ENCODE measurements at places on chromosomes 5 and 9.

DNA sequence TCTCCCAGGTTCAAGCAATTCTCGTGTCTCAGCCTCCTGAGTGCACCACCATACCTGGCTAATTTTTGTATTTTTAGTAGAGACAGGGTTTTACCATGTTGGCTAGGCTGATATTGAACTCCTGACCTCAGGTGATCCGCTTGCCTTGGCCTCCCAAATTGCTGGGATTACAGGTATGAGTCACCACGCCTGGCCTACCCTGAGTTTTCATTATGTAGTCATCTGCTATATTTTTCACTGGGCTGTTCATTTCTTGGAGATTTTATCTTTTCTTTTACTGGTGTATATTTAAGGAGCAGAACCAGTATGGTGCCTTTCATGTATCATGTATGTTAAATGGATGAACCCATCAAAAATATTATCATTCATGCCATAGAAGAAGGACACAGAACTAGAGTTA, 377.0 kb upstream of the ACTBL2 start:
- no peak for DNase-seq

DNA sequence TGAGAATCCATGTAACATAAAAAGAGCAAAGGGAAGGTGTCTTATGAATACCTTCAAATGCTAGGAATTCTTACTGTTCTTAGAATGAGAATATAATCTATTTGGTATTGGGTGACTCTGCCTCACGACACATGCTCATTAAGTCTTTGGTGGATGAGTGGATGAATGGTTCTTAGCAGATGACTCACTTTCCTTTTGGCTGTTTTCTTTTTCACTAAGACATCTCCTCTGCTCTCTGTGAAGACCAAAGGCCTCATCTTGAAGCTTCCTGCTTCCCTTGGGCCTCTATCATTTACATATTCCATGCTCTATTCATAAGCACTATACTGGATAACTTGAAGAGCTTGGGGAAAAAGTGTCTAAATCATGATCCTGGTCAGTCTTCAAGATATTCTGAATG, 468.1 kb downstream of the SPATA31D1 start:
- DNase-seq = no peak

DNA sequence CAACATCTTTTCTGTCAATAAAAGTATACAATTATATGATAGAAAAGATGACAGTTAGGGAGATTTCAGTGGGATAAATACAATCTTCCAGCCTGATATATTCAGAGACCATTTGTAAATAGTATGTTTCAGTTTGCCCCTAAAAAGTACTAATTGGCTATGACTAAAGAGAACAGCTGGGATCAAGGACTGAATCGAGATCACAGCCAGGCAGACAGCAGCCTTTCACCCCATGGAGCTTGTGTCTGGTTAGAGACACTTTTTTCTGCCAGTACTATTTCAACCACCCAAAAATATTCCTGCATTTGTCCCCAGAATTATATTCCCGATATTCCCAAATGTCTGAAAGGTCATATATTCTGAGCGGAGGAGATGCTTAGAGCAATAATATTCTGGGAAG, 577.3 kb upstream of the TLE4 start:
- no peak for DNase-seq

DNA sequence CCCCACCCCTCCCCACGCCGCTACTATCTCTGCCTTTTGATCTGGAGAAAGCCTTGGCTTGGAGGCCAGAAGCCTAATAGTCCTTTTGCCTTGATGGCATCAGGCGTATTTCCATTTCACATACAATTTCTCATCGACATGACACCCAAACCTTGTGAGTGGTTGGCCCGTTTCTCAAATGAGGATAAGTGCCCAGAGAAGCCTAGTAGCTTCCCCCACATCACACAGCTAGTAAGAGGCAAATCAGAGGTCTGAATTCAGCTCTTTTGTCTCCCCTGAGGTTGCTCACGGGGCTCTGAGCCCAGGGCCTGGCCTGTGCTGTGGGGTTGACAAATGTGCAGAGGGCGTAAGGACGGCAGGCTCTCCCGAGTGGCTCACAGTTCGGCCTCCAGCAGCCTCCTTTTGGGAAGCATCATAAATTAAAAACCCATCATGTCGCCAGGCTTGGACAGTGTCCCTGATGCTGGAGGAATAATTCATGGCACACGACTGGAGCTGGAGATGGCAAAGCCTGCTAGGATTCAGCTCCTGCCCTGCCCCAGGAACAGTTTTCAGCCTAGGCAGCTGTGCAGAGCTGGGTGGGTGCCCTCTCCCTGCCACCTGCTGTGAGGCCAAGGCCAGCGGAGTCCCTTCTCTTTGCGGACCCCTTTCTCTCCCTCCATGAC, 263.8 kb downstream of the NSG2 start:
- DNase-seq = no peak

DNA sequence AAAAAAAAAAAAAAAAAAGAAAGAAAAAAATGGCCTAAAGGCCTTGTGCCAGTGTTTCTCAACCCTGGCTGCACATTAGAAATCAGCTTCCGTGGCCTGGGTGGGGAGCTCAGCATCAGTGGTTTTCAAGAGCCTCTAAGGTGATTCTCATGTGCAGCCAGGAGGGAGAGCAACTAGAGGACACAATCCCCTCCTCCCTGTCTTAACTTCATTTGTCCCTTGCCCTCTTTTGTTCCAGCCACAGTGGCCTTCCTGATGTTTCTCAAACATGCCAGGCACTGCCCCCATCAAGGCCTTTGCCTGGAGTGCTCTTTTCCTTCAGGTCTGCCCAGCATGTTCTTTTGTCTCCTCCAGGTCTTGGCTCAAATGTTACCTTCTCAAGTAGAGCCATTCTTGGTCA, 42.4 kb downstream of the HOMER1 start:
- peak; percentile 17 for DNase-seq

DNA sequence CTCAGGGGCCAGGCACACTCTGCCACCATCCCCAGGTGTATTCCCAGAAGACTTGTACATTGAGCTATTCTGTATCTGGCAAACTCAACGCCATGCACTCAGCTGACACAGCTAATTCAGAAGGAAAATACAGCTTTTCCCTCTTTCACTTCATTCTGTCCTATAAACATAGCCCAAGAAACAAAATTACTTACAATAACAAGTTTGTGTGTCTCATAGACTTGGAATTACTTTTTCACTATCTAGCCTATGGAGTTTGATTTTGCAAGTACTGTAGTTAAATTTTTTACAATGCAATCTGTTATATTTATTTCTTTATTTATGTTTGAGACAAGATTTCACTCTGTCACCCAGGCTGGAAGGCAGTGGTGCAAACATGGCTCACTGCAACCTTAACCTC, 125.1 kb upstream of the KLF9 start:
- no peak for DNase-seq

GRCh38 chr9:86550401-86550800, 196.2 kb upstream of the TUT7 start:
- DNase-seq = no peak

DNA sequence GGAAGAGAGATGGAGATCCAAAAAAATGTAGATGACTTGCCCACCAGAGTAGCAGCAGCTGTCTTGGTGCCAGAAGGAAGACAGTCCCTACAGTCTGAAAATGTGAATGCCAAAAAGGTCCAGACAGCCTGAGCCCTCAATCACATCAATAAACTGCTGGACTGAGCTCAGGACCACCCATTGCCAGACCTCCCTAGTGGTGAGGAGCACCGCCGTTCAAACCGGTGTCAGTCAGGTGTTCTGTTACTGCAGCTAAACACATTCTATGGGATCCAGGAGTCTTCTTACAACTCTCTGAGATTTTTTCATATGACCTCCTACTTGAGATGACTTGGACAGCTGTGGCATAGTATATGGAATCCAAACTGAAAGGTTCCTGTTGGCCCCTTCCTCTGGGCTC, 32.0 kb upstream of the OTP start:
- no peak for DNase-seq

DNA sequence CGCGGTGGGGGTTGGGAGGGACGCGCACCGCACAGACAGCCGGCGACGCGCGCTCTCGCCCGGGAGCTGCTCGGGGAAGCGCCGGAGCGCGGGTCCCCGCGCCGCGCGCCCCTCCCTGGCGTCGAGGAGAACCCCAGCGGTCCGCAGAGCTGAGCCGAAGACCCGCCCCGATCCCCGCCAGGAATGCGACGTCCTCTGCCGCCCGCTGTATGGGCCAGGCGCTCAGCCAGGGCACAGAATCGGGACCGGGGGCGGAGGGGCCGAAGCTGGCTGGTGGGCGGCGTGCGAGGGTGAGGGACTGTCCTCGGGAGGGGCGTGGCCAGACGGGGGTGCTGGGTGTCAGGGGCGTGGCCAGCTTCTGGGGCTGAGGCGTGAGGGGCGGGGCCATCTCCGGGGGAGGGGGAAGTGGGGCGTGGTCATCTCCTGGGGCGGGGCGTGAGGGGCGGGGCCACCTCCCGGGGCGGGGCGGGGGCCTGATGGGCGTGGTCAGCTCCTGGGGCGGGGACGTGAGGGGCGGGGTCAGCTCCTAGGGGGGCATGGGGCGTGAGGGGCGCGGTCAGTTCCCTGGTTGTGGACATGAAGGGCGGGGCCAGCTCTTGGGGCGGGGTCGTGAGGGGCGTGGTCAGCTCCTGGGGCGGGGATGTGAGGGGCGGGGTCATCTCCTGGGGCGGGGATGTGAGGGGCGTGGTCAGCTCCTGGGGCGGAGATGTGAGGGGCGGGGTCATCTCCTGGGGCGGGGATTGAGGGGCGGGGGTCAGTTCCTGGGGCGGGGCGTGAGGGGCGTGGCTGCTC, 965 bp downstream of the PTGDS start:
- no peak for DNase-seq

DNA sequence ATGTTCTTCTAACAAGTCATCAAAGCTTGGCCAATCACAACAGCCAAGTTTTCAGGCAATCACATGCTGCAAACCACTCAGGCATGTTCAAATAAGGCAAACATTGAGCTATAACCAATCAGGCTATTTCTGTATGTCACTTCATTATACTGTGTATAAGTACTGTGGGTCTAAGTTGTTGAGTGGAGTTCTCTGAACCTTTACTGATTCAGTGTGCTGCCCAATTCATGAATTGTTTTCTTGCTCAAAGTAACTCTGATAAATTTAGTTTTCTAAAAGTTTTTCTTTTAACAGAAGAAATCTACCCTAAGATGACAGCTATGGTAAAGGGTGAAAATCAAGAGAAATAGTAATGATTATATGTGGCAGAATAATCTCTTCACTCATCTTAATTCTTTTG, 805.4 kb upstream of the NUDT12 start:
- DNase-seq = no peak

- no peak for DNase-seq
Measured at GRCh38 chr5:175517824-175518450, 39.6 kb downstream of the SFXN1 start.

GRCh38 chr5:180206993-180207392, 2.0 kb downstream of the RASGEF1C start:
- DNase-seq = no peak

- DNase-seq = no peak
Measured at GRCh38 chr5:96658272-96658671, 3.9 kb upstream of the CAST start.

DNA sequence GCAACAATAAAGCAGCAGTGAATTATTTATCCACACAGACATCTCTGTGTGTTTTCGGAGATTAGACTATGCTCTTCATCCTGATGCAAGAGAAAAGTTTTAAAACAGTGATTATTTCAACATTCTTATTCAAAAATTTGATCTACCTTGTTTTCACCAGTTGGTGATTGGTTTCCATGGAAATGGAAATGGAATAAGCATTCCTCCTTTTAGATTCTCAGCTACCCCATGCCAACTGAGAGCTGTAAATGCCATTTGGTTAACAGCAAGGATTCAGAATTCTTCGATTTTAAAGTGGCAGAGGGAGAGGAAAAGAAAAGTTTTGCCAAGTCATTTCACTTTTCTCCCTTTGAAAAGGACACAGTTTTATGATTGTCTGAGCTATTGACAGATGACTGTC, 154.7 kb downstream of the PCSK5 start:
- DNase-seq = no peak

DNA sequence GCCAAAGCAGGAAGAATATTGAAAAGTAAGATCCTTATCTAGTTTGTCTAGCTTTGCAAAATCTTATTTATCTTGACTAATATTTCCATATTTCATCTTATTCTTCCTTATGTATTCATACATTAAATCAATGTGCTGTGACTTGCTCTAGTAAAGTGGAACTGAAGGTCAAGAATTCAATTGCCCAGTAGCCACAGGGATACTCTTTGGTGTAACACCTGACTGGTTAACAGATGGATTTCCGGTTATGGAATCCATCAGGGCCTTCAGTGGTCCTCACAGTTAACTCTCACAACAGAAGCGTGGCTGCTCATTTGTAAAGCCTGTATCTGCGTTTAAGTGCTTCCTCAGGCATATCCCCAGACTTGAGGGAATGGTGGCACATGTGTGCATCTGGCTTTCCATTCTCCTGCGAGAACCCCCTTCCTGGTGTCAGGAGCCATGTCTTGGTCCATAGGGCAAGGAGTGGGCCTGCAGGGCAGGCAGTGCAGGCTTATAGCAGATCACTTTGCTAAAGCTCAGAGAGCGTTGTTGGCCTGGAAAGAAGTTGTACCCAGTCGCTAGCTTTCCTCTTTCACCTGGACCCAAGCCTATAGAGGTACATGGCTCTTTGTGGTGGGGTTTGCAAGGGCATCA, 99.2 kb downstream of the HSPA4 start:
- no peak for DNase-seq

DNA sequence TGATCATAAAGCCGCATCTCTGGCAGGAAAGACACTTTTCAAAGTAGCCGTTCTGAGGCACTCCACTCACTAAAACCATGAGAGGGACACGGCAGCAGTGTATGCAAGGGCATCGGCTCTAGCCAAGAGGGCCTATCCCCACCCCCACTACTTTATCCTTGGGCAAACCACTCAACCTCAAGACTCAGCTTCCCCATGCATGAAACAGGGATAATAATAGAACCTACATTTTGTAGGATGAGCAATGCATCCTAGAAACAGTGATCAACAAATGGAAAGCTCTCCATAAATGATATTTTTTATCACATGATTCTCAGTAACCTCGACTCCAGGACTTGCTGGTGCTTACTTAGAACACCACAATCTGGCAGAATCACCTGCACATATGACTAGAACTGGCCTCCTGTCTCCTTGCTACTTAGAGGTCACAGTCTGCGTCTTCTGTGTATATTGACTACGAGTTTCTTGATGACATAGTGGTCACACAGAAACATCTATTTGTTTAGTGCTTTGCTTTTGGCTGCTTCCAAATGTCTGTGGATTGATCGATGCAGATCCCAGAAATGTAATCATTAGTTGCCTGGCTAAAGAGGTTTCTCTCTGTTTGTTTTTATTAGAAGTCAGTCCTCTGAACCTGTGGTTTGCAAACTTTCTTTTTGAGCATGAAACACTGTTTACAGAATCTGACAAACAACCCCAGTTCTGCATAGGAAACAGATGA, 102.1 kb downstream of the LHFPL2 start:
- DNase-seq = no peak

DNA sequence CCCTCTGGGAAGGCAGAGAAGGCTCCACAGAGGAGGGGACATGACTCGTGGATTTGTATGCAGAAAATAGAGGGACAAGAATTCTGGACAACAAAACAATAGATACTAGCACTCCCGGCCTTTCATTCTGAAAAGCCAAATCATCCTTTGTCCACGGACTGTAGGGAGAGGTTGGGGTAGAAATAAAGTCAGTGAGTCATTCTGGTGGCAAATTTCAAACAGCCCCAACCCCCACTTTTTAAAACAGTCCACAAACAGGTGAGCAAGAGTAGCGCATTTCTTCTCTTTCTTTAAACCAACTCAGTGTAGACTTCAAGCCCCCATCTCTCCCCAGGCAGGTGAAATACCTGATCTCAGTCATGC, 56.1 kb downstream of the PTPDC1 start:
- no peak for DNase-seq

- no peak for DNase-seq
Measured at GRCh38 chr5:13408616-13409015, 535.9 kb downstream of the DNAH5 start.

- no peak for DNase-seq
Measured at GRCh38 chr5:94432499-94432898, 185.9 kb downstream of the KIAA0825 start.

GRCh38 chr5:58412932-58413331, 47.0 kb downstream of the PLK2 start:
- DNase-seq = no peak

Measured in NCI-H187 (cell line).